ENCODE measurements at places on chromosomes 3 and 15.

- no peak for DNase-seq
Measured at GRCh38 chr3:170154569-170155143, 26.9 kb downstream of the PHC3 start.

DNA sequence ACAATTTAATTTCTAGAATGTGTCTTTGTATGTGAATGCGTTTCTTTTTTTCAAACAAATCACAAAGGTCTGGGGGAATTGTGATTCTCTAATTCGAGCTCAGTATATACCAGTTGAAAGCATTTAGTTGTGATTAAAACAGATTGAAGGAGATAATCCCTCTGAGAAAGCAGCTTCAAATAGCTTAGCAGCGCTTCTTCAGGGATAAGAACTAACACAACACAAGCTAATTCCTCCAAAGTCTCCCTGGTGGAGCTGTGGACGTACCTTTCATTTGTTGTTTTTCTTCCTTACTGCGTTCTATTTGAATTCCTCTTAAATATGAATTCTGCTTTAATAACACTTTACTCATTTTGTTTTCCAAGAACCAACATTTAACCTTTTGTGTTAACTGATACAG lies 286.7 kb downstream of the ROBO2 start:
- DNase-seq = no peak

- DNase-seq = no peak
Measured at GRCh38 chr3:99868311-99868646, 50.6 kb downstream of the CMSS1 start.

GRCh38 chr3:148924562-148924961 lies 59.5 kb downstream of the CPA3 start:
- no peak for DNase-seq

GRCh38 chr3:180036092-180036670 lies 556 bp downstream of the PEX5L start:
- no peak for DNase-seq

GRCh38 chr15:41182266-41182665 lies 48.3 kb downstream of the EXD1 start:
- DNase-seq = no peak

DNA sequence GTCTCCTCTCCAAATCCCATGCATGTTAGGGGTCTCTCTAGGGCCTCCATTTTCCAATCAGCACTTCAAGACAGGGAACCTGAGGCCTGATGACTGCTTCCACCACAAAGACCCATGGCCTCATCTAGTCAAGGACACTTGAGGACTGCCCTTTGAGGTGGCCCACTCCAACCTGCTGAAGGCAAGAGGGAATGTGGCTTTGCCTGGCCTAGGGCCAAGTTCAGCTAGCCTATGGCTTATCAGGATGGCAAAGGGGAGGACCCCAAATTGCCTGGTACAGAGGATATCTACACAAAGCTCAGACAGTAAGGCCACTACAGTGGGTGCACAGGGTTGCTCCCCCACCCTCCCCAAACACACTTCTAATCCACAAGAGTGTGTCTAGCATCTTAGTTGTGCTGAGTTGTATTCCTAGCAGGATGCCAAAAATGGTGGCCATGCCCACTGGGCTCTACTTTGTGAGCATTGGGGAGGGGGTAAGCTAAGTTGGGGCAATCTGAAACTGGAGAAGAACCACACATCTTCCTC lies 10.0 kb upstream of the GRAMD2A start:
- DNase-seq = no peak

GRCh38 chr3:127865941-127866340 lies 43.6 kb upstream of the MGLL start:
- no peak for DNase-seq

DNA sequence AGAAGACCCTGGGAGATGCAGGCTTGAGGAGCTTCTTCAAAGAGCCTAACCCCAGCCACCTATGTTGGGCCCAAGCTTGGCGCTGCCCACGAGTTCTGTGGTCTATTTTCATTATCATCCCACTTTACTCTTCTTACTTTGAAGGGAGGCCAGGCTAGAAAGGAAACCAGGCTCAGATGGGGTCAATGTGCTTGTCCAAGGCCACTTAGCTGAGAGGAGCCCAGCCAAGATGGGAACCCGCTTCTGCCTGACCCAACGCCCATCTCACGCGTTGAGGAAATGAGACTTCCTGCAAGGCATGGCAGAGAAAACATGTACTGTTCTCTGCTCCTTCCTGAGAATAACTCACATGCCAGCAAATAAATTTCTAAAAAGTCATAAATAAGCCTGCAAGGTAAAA lies 486.3 kb upstream of the PROK2 start:
- no peak for DNase-seq

All from renal cortex interstitium (tissue), 15 donors.